ENCODE measurements at places on chromosomes 3 and 15.

GRCh38 chr3:131329774-131330173 lies 51.8 kb upstream of the NUDT16 start:
- DNase-seq: no peak

GRCh38 chr15:57861815-57862586 lies 155.5 kb downstream of the POLR2M start:
- DNase-seq: no peak

- no peak for DNase-seq
Measured at GRCh38 chr15:40909662-40910630, 15.7 kb downstream of the VPS18 start.

DNA sequence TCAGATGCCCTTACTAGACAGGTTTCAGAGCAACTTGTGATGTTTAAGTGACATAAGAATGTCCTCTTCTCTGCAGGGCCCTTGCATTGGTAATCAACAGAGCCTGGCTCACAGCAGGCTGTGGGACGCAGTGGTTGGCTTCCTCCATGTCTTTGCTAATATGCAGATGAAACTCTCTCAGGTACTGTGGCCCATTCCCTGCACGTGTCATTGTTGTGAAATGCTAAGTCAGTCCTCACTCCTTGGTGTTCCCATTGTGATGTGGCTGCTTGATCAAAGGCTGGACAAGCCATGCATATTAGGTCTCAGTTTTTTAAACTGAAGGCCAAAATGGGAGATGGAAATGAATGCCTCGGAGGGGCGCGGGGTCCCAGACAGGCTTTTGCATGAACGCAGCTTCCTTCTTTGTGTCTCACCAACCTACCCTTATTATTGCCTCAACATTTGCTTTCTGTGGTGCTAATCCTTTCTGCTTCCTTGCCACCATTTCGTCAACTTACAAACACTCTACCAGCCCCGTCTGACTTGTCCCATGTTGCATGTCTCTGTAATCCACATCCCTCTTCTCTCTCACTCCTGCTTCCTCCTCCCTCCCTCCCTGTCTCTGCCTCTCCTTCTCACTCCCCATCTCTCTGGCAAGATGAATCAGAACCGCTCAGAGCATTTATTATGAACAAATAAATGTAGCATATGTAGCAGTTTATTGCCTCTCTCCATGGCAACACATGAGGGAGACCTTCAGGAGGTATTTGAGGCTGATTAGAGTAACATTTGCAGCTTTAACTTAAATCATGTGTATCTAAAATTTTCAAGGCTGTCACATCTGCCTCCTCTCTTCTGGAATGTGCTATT lies 133.2 kb upstream of the CHRM5 start:
- DNase-seq: no peak

GRCh38 chr3:128736601-128737000 lies 10.6 kb downstream of the RAB7A start:
- DNase-seq: no peak

- DNase-seq: no peak
Measured at GRCh38 chr3:169112153-169112892, 551.2 kb downstream of the MECOM start.

GRCh38 chr3:64459711-64460110 lies 228.1 kb downstream of the ADAMTS9 start:
- no peak for DNase-seq

DNA sequence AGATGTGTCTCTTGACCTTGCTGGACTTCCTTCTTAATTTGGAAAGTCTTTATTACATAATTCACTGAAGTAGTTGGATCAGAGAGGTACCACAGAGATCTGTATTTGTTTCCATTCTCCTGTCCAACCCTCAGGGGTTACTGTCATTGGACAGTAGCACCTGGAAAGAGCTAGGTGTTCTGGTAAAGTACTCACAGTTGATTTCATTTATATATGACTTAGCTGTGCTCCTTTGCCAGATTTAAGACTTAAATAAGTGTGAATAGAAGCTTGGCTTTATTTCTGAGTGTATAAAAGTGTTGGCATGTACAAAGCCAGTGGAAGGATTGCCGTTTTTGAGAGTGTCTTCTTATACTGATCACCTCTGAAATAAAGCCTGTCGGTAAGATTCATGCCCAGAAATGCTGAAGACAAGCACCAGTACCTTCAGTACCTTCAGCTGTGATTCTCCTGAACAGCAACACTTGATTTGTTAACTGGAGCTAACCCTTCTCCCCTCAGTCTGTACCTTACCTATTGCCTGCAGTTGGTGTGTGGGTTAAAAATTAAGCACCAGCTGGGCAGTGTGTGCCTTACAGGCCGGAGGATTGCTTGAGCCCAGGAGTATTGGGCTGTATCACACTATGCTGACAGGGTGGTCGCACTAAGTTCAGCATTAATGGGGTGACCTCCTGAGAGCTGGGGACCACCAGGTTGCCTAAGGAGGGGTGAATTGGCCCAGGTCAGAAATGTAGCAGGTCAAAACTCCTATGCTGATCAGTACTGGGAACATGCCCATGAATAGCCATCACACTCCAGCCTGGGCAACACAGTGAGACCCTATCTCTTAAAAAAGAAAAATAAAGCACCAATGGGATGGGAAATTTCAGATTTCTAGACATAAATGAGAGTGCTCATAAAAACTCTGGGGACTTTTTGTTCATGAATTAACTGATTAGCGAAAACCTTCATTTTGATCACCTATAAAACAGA lies 197.7 kb downstream of the FNDC3B start:
- DNase-seq: no peak

DNA sequence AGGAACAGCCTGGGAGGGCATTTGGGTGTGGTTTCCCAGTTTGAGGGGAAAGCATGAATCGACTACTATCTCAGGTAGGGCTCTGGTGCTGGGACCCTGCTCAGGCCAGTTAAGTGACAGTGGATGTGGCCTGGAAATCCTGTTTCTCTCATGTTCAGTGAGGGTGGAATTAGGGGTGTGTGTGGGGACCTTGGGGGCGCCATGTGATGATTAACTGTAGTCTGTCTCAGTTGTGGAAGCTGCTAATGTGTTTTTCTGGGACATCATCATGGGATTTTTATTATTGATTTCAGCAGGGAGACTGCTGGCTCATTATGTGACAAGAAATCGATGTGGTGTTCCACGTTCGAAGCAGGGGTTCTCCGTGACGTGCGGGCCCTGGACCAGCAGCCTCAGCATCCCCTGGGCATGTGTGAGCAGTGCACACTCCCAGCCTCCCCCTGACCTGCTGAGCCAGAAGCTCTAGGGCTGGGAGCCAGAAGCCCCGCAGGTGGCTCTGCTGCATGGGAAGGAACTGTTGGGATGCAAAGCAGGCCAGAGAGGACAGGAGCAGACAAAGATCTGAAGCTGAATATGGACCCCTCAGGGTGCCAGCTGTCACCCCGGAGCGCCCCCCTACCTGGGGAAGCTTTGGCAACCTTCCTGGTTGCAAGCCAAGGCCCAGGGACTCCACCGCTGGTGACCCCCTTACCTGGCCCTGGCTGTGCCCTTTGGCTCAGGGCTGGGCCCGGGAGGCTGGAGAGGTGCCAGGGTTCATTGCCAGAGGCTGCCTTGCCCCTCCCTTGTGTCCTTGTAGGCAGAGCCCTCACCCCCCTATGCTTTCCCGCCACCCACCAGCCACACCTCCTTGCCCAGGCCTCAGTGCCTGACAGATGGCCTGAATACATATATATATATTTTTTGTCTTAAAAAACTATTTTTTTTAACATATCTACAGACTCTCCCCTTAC lies 149.8 kb downstream of the APBA2 start:
- no peak for DNase-seq

GRCh38 chr3:190086191-190086590 lies 34.5 kb downstream of the P3H2 start:
- no peak for DNase-seq

GRCh38 chr15:77057072-77057471 lies 13.8 kb downstream of the TSPAN3 start:
- DNase-seq: no peak

- no peak for DNase-seq
Measured at GRCh38 chr3:137582484-137582883, 181.6 kb upstream of the SOX14 start.

GRCh38 chr3:64872345-64872744 lies 184.5 kb upstream of the ADAMTS9 start:
- DNase-seq: no peak

DNA sequence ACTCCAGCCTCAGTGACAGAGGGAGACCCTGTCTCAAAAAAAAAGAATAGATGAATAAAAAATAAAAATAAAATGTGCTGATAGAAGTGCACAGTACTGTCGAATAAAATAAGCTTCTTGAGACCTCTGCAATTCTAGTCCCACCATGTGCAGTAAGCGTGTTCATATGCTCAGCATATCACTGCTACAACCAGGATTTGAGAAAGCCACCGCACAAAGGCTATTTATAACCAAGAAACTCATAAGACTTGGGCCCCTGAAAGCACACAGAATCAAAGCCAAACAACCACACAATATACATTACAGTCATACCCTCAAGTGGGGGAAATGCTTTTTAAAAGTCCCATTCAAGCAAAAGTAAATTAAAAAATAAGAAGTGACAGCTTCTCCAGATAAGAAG lies 56.5 kb upstream of the FXR1 start:
- DNase-seq: no peak

- no peak for DNase-seq
Measured at GRCh38 chr3:152243721-152244516, 24.8 kb upstream of the MBNL1 start.

DNA sequence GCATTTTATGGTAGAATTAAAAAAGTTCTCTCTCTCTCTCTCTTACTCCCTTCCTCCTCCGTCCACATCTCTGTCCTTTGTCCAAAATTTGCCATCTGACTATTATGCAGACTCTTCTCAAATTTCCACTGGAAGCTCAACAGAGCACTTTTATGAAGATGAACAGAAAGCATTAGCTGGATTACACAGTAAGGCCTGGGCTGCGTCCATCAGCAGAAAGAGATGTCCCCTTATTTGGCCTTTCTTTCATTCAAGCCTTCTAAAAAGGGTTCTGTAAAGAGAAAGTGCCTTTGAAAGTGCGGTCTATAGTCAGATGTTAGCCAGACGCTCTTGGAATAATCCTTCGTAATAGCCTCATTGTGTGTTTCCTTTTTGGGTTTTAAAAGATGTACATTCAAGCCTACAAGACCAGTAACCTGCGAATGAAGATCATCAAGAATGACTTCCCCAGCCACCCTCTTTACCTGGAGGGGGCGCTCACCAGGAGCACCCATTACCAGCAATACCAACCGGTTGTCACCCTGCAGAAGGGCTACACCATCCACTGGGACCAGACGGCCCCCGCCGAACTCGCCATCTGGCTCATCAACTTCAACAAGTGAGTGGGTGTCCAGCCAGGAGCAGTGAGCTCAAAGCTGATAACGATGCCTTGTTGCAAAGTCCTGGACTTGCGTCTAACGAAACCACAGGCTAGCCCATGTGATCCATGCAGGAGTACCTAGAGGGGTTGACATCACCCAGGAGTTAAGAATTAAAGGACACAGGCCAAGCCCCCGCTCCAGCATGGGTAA lies 53.1 kb downstream of the MESD start:
- no peak for DNase-seq

GRCh38 chr3:138449490-138449889 lies 15.1 kb downstream of the ESYT3 start:
- no peak for DNase-seq

DNA sequence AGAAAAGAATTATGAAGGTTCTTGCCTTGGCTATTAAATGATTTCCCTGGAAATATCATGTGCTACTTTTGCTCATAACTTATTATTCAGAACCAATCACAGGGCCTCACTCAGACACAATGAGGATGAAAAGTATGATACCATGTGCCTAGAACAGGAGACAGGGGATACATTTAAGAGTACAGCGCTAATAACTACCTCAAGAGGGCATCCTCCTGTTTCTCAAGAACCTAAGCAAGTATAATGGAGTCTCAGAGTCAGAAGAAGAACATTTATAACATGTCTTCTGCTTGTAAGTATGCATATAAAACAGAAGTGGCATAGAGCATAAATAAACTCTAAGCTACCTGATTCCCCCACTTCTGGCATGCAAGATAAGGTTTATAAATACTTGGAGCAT lies 125.4 kb upstream of the MME start:
- DNase-seq: no peak

GRCh38 chr15:58159827-58160386 lies 21.7 kb downstream of the AQP9 start:
- no peak for DNase-seq
